Liver (tissue), 10 donors: ENCODE measurements at places on chromosomes 16 and 17. TPM values are rescaled to one million over a fixed set of nuclear protein-coding genes. Genes with fewer than 3 reads are reported as not detected.
A peak's percentile ranks its signal among the peaks of the same experiment; 100 is the strongest.

DNA sequence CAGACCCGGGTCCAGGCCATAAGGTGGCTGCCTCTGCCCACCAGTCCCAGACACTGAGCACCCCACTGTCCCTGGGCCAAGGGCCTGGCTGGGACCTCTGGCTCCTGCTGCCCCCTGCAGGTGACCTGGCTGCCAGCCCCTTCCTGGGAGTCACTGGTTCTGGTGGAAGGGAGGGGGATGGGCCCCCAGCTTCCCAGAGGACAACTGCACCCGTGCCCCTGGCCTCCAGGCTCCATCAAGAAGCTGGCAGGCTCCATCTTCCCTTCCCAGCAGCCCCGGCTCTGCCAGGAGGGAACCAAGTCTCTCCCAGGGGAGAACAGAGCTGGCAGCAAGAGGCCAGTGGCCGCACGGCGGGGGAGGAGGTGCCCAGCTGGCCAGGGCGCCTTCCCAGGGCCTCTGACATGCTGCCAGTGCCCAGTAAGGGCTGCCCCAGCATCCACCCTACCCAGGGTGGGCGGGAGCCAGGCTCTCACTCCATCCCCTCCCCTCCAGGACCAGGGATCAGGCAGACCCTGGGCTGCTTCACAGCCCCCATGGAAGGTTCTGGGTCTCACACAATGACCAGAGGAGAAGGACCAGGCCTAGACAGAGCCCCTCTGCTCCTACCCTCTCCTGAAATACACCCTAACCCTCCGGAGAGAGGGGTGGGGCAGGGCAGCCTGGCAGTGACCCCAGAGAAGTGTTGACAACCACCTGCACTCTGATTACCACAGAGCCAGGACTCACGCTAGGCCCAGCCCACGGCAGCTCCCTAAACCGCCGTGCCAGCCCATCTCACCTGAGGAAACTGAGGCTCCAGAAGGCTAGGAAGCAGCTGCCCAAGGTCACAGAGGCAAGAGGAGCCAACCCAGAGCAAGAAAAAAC lies 3.6 kb downstream of the CLUH start:
- no peak for DNase-seq

The C16orf92 gene
- not detected for total RNA-seq

GRCh38 chr17:55521186-55521585 lies 9.9 kb upstream of the SMIM36 start:
- no peak for DNase-seq

- DNase-seq: no peak
Observed at GRCh38 chr16:13111747-13112146, 210.3 kb downstream of the SHISA9 start.

The KRT25 gene
- total RNA-seq: not detected

The SLC25A39 gene
- total RNA-seq: 395 TPM

- DNase-seq: no peak
Observed at GRCh38 chr17:72563952-72564351, 443.1 kb downstream of the SOX9 start.

GRCh38 chr16:3256146-3256865 lies at the start of gene MEFV:
MEFV (minus strand) TSS chr16:3256633; CDS start chr16:3256587, 46 bp downstream.
- no peak for DNase-seq

DNA sequence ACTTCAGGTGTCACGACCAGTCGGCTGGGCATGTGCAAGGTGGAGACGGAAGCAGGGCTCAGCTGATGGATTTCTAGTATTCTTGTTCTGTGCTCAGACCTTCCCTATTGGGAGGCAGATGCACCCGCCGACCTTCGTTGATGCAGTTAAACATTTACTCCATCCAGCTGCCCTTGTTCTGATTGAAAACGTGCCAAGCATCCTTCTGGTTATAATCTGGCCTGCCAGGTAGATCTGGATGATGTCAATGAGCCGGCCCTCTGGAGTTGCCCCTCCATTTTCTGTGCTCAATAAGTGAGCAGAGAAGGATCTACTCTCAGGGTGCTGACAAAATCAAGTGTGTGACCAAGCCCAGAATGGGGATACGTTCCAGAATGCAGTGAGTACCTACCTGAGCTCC lies 38.3 kb downstream of the CCDC182 start:
- DNase-seq: no peak

DNA sequence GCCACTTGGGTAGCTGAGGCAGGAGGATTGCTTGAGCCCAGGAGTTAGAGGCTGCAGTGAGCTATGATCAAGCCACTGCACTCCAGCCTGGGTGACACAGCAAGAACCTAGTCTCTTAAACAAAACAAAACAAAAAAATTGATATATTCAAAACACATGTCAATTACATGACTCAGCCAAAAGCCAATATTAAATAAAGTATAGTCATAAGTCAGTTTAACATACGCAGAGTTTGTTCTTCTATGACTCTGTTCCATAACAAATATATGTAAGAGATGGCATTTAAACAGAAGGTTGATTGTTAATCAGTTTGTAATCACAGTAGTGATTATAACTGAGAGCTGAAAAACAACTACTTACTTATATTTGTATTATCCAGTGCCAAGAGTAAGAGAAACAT lies 106.5 kb downstream of the CDH8 start:
- no peak for DNase-seq

GRCh38 chr17:50064253-50065001 lies 8.5 kb downstream of the ITGA3 start:
- DNase-seq: no peak

- DNase-seq: no peak
Observed at GRCh38 chr16:54817940-54818574, 112.6 kb upstream of the IRX5 start.

DNA sequence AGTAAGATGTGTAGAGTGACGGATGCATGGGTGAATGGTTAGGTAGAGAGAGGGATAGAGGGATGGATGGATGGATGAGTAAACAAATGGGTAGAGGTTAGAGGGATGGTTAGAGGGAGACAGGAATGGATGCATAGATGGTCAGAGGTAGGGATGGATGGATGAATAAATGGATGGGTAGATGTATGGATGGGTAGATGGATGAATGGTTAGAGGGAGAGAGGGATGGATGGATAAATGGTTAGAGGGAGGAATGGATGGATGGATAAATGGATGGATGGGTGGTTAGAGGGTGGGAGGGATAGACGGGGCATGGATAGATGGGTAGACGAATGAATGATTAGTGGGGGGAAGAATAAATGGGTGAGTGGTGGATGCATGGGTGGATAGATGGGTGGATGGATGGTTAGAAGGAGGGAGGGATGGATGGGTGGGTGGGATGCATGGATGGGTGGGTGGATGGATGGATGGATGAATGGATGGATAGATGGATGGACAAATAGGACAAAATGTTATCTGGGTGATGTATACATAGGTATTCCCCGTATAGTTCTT lies 29.2 kb upstream of the SNN start:
- DNase-seq: no peak

- DNase-seq: no peak
Observed at GRCh38 chr16:84511831-84512230, 7.4 kb upstream of the MEAK7 start.

- no peak for DNase-seq
Observed at GRCh38 chr17:74599023-74599399, 6.9 kb upstream of the CD300LD start.

The DNAAF8 gene
- total RNA-seq: 0.42 TPM

GRCh38 chr17:70564006-70564620 lies 394.8 kb downstream of the KCNJ2 start:
- DNase-seq: no peak

The SULT1A2 gene
- 19.2 TPM for total RNA-seq

DNA sequence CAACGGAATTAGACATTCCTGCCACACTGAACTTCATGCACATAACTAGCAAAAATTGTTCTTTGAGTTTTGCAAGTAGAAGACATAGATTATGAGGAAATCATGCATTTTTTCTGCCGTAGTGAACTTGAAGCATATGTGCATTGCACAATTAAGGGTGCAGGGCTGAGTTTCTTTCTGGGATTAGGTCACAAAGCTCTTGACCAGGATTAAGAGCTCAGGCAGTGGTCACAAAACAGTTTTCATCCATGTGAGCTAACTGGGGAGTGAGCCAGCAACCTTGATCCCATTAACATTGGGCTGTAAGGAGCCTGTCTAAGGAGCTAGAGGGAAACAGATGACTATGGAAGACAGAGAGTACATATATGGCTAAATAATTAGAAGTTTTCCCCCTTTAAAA lies 143.7 kb downstream of the PMP22 start:
- no peak for DNase-seq

DNA sequence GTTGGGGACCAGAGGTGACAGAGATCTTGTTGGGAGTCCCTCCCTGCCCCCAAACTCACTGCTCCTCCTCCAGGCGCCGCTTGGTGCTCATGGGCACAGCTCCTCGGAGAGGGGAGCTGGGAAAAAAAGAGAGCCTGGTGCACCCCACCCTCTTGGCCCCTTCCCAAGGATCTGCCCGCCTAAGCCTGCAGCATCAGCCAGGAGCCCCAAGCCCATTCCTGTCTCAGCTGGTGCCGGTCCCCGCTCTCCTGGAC lies 400 bp downstream of the HCFC1R1 start:
- no peak for DNase-seq

GRCh38 chr17:44111777-44112176 lies 11.7 kb downstream of the HDAC5 start:
- no peak for DNase-seq

The IL21R gene
- 0.42 TPM for total RNA-seq

The SLFN5 gene
- total RNA-seq: 4.2 TPM

DNA sequence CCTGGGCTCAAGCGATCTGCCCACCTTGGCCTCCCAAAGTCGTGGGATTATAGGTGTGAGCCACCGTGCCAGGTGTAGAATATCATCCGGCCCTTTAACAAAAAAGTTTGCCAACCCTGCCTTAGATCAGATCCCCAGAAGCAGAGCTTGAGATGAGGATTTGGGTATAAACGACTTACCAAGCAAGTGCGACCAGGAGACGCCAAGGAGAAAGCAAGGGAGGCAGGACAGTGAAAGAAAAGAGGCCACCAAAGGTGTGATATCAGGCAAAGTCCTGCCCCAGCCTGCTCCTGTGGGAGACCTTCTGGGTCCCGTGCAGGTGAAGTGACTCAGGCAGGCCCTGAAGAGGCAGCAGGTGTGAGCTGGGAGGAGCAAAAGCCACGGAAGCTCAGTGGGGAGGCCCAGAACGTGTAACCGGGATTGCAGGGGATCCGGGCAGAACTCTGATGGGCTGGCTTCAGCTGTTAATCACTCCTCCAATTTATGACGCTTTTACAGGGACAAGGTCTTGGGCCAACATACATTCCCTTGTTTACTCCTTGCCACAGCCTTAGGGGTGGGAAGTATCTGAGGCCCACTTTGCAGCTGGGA lies 14.1 kb upstream of the CALB2 start:
- DNase-seq: peak; percentile 20

The USP10 gene
- total RNA-seq: 40.8 TPM

DNA sequence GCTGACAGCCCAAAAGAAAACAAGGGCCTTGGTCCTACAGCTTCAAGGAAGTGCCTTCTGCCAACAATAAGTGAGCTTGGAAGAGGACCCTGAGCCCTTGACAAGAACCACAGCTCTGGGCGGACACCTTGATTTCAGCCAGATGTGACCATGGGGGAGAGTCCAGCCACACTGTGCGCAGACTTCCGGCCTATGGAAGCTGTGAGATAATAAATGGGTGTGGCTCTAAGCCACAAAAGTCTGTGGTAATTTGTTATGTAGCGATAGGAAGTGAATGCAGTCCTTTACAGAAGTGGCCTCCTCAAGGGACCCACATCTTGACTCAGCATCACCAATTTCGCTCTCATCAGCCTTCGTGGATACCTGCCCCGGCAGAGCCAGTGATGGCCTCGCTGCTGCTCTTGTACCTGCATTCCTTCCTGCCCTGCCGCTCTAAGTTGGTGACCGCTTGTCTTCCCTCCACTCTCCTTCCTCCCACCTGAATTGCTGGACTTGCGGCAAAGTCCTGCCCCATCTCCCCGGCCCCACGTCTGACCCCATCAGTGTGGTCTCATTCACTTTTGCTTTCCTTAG lies 29.3 kb downstream of the PRSS54 start:
- no peak for DNase-seq

- no peak for DNase-seq
Observed at GRCh38 chr17:13420418-13420826, 181.3 kb downstream of the HS3ST3A1 start.

- DNase-seq: peak; percentile 96
Observed at GRCh38 chr16:75566040-75566757, at the start of gene GABARAPL2. GABARAPL2 (plus strand) TSS chr16:75566379; CDS start chr16:75566487, 108 bp downstream.

DNA sequence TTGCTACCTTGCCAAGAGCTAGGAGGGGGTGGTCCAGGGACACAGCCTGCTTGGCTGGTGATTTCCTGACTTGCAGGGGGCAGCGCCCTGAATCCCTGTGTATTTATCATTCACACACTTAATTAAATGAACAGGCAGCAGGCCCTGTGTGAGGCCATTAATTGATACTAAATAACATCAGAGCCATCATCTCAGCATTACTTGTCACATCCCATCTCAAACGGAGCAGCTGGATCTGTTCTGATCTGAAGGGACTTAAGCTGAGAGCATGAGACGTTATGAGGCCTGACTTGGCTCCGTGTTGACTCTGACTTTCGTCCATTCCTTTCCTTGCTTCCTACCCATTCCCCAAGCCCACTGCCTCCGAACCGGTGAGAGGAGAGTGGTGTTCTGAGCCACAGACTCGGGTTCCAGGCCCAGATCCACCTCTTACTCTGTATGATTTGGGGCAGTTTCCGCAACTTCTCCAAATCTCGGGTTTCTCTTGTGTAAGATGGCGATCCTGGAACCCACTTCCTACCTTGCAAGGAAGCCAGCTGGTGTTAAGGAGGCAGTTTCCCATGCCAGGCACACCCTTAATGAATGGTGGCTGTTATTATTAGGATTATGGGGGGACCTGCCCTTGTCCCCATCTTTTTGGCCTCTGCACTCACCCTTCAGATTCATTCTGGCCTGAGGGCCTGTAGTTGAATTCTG lies 33.8 kb downstream of the CACNA1G start:
- DNase-seq: no peak

The TERB1 gene
- not detected for total RNA-seq

- no peak for DNase-seq
Observed at GRCh38 chr17:3962217-3962964, 1.8 kb downstream of the ATP2A3 start.

DNA sequence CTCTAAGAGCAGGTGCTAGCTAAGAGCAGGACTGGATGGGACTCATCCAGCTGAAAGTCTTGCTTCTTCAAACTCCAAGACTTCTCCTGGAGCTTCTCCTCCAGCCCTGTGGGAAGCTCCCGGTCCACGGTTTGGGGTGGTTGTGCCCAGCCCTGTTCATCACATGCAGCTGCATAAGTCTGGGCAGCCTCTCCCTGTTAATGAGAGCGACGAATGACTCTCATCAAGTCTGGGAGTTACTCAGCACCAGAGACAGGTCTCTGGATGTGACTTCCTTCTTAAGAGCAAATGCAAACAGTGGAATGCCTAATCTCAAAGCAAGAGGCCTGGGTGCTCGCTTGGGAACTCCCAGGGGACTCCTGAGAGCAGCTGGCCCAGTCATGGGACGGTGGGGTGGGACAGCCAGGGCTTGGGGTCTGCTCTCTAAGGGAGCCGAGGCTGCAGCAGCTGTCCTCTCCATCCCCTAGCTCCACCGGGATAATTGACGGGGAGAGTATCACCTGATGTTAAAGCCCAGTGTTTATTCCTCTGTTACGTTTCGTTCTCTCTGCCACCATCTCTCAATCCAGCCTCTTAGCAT lies 35.3 kb upstream of the CRHR1 start:
- DNase-seq: no peak
